ENCODE measurements at places on chromosomes 7 and 10.

DNA sequence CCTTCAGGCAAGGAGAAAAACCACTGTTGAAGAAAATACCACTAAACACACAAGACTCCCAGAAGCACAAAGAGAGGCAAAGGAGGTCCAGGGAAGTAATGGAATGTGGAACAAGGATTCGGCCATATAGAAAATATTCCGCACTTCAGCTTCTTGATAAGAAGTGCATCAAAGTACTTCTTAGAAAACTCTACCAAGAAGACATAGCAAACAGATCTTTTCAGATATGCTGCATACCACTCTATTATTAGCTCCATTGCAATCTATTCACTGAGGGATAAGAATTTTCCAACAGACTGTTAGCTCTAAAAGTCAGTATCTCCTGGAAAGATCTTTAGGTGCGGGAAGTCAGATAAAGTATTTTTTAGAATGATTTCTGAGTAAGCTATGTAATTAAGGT is 231.8 kb downstream of the WDR11 start:
- DNase-seq: no peak

GRCh38 chr7:698515-699475 is 27.7 kb upstream of the DNAAF5 start:
- no peak for DNase-seq

GRCh38 chr7:67019562-67020390 is 23.1 kb downstream of the TYW1 start:
- no peak for DNase-seq

GRCh38 chr10:61623161-61623560 is 39.6 kb upstream of the CABCOCO1 start:
- DNase-seq: no peak

- no peak for DNase-seq
Measured at GRCh38 chr10:51052163-51052562, 22.1 kb upstream of the PRKG1 start.

DNA sequence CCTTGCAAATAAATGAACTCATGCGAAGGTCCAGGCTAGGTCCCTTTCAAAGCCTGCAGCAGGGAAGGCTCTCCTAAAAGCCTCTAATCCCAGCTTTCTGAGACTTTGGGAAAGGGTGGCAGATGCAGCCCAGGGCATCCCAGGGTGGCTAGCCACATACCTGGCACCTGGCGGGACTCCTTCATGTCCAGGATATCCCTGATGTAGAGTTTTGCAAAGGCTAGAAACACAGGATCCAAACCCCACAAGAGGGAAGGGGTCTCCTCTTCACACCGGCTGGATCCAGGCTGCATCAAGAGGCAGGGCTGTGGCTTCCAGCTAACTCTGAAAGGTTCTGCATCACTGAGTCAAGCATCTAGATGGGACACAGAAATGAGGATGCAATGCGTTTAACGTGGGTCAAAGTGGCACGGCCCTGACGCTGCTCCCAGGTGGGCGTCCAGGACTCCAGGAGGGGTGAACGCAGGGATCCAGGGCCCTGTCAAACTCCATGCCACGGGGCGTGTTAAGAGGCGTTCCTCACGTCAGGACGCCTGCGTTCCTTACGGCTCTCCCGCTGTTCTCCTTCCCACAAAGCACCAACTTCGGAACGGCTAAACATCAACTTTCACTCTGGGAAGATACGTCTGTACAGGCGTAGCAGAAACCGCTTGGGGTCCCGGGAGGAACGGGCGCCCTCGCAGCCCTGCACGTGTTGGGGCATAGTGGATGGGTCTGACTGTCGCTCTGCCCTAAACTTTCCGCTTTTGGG is 507 bp downstream of the STN1 start:
- DNase-seq: no peak

DNA sequence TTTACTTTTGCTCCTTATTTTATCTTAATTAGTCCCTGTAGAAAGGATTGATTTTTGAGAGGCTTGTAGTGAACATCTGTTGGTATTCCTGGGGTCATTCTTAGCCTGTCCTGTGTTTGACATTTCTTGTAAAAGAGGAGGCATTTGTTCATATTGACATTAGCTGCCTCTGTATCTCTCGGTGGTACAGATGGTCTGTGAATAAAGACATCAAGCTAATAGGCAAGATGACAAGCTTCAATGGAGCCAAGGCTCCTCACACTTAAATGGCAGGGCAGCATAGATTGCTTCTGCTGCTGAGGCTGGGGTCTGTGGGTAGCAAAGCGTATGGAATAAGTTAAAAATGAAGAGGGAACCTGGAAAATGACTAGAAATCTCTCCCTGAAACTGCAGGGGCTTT is 687.6 kb downstream of the LRMDA start:
- DNase-seq: no peak

- no peak for DNase-seq
Measured at GRCh38 chr7:34430456-34430855, 227.6 kb upstream of the NPSR1 start.

GRCh38 chr7:18290223-18290622 is 205.3 kb upstream of the HDAC9 start:
- no peak for DNase-seq

GRCh38 chr10:126147866-126148587 is 240.2 kb downstream of the ADAM12 start:
- DNase-seq: no peak
